ENCODE measurements at places on chromosomes 2 and 18.

GRCh38 chr18:36630917-36631316 lies 197.9 kb downstream of the TPGS2 start:
- no peak for DNase-seq

- DNase-seq, result no peak
Observed at GRCh38 chr2:76050196-76050595, 339.5 kb upstream of the GCFC2 start.

- no peak for DNase-seq
Observed at GRCh38 chr18:11274144-11274794, 124.9 kb upstream of the PIEZO2 start.

DNA sequence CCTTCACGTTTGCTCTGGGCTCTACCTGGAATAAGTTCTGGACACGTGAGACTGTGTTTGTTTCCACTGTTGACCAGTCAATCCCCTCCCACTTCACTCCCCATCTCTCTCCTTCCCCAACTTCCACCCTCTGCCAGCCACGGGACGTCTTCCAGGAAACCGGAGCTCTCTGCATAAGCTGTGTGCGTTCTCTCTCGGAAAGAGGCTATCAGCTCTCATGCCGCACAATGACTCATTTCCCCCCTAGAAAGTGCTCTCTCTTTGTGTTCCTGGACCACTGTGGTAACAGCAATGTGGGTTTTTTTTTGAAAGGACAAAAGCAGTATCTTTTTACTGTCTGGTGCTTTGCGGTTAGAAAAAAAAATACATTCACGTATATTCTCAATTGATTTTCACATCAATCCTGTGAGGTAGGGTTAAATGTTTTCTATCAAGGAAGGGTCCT lies 10.2 kb downstream of the PROKR1 start:
- DNase-seq, result no peak

DNA sequence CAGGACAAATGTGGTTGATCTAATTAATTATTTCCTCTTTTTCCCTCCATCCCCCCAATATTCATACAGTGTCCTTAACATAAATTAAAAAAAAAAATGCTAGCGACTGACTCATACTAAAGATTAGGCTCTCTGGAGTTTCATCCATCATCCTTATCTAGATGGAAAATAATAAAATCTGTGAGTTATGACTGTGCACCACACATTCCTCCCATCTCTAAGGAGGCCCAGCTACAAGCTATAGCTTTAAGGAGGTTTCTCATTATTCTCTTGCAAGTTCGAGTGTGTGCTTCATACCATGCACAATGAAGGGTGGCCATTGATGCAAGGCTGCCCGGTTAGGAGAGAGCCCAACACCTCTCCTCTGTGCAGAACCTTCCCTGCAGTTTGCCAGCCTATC lies 77.3 kb downstream of the XDH start:
- no peak for DNase-seq

GRCh38 chr2:213545964-213546475 lies 261.8 kb downstream of the SPAG16 start:
- DNase-seq, result no peak

- no peak for DNase-seq
Observed at GRCh38 chr2:176554101-176555048, 285.1 kb downstream of the MTX2 start.

GRCh38 chr2:60309336-60309735 lies 244.1 kb downstream of the BCL11A start:
- DNase-seq, result no peak

DNA sequence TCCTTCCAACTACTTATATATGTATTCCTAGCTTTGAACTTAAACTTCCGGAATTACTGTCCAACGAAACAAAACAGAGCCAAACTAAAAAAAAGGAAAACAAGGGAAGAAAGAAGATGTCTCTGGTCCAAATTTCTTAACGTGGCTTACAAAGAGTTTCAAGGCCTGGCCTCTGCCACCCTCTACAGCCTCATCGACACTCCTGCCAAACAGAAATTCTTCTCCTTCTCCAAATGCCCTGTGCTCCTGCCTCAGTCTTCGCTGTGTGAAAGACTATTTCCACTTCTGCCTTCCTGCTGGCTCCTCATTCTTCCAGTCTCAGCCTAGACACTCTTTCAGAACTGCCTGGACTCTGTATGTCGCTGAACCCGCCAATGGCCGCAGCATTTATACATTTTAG lies 249.2 kb downstream of the TXNL1 start:
- no peak for DNase-seq
